Fibroblast of villous mesenchyme (primary cell): ENCODE measurements at places on chromosomes 11 and 22.

- peak; percentile 23 for DNase-seq
These were observed 1.2 kb downstream of the PRG3 start for GRCh38 chr11:57379732-57380131.

DNA sequence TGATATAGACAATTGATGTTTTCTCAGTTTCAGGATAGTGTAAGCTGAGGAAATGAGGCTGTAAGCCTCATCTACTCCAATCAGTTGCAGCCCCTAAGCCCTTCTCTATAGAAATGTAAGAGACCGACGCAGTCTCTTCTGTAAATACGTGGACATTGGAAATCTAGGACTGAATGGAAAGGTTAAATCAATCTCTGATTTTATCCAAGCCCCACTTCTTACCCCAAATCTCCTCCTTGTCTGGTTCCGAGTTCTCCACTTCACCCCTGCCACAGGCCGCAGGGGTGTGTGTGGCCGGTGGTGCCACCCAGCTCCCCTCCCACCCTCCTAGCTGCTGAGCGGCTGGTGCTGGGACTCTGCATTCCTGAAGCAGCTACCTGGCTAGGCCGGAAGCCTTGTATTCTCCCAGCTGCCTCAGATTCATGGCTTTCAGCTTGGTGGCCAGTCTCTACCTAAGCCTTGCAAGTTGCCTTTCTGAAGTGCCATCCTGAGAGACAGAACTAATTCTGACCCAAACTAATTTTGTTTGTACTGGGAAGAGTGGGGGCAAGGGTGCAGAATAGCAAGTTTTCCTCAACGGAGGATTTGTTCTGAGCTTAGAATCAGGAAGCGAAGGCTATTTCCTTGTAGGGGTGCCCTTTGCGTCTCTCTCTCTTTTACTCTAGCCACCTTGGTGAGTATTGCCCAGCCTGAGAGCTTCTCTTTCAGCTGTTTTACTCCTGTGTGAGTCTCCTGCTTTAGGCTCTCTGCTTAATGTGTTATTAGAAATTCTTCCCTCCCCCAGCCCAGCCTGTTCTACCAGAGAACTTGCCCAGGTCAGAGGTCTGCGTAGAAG is 749 bp downstream of the VWA5A start:
- peak; percentile 2 for DNase-seq

GRCh38 chr11:2448661-2449547 is 4.1 kb downstream of the KCNQ1 start:
- no peak for DNase-seq

GRCh38 chr11:32173977-32174376 is 83.1 kb downstream of the RCN1 start:
- DNase-seq = no peak

DNA sequence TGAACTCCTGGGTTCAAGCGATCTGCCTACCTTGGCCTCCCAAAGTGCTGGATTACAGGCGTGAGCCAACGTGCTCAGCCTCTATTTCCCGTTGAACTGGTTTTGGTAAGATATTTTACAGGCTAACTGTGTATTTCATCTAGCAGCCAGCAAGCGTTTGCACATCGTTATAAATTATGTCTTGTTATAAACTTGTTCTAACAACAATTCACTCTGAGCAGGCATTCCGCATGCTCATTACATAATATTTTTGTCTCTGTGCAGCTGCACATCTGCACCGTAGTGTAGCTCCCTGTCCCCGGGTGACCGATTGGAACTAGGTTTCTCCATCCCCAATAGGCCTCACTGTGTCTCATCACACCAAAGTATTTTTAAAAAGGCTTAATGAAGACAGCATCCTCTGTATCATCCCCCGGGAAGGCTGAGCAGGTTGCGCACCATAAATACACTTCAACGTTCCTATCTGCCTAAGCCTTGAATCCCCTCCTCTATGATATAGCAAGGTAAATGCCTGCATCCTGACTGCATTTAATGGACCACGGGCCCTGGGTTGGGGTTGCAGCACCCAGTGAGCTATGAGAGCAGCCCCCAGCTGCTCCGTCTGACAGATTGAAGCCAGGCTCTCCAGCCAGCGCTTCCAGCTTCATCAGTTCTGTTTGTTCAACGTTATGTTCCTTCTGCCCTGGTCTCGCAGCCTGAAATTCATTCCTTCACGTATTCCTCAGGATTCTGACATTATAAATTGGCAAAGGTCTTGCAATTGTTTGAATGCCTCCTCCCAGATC is 47.7 kb downstream of the TST start:
- peak; percentile 66 for DNase-seq

DNA sequence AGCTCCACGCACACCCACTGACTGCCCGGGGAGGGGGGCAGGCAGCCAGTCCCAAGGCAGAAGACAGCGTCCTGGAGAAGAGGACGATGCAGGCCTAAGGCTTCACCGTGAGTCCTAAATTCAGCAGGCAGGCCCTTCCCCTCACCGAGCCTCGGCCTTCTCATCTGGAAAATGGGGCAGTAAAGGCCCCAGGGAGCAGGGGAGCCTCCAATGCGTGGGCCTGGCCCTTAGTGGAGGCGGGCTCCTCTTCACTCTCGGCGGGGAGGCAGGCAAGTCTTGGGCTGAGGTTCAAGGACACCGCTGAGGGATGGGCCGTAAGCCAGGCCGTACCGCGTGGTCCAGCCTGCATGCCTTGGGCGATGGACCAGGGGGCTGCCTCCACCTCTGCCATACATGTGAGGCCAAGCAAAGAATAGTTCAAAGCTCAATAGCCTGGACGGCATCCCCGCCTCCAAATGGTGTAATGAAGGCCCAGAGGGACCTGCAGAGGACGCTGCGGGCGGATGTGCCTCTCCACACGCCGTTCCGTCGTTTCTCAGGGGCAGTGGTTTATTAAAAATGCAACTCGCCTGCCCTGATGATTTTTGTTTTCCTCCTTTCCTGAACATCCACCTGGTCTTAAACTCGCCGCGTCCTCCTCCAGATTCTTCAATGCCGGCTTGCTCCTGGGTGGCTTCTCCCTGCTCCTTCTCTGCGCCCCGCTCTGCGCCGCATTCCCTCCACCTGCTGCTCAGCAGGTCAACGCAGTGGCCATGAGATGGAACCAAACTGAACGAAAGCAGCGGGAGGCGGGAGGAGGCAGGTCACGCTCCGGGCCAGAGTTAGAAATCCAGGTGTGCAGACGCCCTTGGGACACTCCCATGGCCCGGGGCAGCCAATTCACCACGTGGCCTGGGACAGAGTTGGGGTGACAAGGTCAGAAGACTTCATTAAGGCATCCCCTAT is 627.8 kb downstream of the TBC1D22A start:
- no peak for DNase-seq

GRCh38 chr11:75276186-75276585 is 35.6 kb downstream of the TPBGL start:
- DNase-seq = no peak

DNA sequence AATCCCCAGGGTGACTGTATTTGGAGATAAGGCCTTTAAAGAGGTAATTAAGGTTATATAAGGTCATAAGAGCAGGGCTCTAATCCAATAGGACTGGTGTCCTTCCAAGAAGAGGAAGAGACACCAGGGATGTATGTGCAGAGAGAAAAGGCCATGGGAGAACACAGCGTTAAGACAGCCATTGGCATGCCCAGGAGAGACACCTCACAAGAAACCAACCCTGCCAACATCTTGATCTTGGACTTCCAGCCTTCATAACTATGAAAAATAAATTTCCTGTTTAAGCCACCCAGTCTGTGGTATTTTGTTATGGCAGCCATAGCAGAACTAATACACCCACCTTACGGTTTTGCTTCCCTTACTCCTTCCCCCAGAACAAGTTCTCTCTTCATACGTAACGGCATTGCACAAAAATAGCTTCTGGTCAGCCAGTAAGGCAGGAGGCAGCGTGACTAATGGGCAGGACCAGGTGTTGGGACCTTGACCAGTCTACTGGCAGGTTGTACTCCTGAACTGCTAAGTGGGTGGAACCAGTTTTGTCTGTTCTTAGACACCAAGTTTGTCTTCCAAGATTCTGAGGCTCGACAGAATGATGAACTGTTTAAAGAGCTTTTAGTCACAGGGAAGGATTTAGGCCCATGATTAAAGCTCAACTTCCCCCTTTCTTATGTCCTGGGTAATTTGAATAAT is 31.9 kb upstream of the UPB1 start:
- no peak for DNase-seq

DNA sequence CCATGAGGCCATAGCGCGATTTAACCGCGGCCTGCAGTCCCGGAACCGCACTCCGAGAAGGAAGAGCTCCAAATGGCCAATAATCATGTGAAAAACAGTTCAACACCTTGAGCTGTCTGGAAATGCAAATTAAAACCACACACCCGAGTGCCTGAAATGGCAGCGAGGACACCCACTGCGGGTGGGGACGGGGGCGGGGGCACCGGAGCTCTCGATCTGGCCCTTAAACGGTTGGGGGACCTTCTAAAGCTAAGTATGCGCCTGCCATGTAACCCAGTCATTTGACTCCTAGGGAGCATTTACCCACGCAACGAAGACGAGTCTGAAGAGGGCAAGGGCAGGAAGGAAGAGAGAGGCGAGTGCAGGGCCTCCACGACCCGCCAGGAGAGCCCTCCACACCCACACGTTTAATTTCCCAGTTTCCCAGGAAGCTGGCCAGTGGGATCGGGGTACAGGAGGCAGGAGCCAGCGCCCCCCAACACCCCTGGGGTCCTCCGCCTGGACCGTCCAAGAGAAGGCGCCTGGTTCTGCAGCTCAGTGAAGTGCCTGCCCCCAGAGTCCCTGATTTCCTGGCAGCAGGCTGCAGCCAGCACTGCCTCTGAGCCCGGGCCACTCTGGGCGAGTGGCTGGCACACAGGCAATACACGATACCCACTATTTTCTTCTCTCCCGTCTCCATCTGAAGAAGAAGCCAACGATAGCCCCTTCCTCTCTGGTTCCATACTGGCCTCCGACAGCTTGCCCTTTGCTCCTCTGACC is 1.7 kb downstream of the TTLL8 start:
- DNase-seq = no peak

DNA sequence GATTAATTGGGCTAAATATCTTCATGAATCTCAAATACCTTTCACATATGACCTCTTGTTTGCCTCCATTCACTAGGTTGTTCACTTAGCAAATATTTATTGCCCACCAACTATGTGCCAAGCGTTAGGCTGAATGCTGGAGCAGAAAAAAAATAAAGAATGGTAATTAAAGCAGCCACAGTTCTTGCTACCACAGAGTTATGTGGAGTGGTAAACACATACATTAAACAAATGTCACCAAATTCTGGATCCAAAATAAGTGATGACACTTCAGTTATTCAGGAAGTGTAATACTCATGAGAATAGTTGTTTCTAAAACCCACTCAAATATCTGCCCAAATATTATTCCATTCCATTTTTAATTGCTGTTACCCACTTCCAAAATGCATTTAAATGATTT is 128.4 kb downstream of the GRIA4 start:
- no peak for DNase-seq

GRCh38 chr22:35192129-35192918 is 65.0 kb upstream of the HMGXB4 start:
- no peak for DNase-seq

DNA sequence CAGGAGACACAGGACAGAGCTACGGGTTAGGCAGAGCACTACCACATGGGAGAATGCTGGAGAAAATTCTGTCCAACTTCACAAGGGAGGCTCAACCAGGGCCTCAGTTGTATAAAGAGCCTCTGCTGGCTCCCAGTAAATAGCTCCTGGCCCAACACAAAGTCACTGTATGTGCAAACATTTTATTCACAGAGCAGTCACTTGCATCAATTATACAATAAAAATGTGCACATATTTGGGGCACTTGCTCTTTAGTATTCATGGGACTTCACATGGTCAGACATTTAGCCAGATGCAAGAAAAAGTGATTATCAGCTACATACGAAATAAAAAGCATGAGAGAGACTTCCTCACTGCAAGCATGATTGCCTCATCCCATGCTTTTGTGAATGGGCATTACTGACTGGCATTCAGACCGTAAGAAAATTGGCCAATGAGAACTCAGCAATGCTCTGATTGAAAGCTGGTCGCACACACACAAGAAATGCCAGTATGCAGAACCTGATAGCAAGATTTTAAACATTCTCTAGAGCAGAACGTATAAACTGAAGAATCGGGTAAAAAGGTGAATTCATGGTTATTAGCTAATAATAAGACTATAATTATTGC is 39.4 kb downstream of the BLID start:
- DNase-seq = no peak

- DNase-seq = no peak
These were observed 6.0 kb upstream of the CDKN1C start for GRCh38 chr11:2891326-2892214.

- DNase-seq = peak; percentile 70
These were observed 14.3 kb downstream of the DGKZ start for GRCh38 chr11:46361283-46362155.

GRCh38 chr11:77470504-77470903 is 3.4 kb downstream of the PAK1 start:
- DNase-seq = no peak

DNA sequence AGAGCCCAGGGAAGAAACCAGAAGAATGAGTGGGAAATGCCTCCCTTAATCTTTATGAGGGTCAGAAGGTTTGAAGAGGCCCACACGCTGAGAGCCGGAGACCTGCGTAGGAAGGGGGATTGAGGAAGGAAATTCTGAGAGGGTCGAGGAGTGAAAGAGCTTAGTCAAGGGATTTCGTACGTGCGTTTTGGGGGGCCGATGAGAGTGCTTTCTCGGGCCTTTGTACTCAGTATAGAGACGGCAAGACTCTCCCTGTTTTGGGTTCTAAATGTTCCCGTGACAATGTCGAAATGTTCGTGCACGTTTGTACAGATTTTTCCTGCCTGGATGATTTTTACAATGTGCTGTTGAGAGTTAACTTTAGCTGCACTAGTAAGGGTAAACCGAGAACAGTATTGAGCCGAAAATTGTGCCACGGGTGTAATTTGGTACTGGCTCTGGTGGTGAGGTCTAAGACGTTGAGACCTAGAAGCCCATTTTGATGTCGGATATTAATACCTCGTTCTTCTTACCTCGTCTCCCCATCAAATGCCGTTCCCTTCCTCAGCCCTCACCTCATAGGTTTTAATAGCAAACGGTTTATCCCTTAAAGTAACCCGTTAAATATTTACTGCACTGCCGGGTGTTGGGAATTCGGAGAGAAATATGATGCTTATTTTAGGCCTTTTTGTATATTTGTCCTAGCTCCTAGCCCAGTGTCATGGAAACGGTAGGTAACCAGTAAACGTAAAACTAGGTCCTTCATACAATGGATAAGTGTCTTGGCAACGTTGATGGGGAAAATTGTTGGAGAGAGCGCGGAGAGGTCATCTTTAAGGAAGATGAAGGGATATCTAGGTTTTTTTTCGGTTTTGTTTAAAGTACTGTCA is 734 bp downstream of the C11orf58 start:
- peak; percentile 28 for DNase-seq

GRCh38 chr11:15563054-15563453 is 448.3 kb downstream of the INSC start:
- no peak for DNase-seq

GRCh38 chr22:32411402-32411801 is 645 bp downstream of the RTCB start:
- DNase-seq = peak; percentile 31

DNA sequence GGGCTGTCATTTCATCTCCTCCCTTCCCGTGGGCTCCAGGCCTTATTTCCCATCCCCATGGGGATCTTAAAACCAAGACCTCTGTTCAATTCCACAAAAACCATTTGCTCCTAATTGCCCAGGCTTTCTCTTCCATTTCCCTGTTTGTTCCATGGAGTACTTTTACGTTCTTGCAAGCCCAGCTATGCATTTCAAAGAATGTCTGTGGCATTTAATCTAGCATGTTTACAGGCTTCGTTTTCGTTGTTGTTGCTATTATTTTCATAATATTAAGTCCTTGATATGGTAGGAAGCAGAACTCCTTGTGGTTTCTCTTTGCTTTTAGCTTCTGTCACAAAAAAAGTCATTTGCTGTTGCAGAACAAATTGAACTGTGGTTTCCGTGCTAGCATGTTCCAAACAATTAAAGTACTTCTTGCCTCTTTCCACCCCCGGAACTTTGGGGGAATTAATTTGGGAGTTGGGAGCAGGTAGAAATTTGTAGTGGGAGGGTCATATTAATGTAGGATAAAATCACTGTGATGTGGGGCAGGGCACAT is 68.1 kb upstream of the SLC22A12 start:
- DNase-seq = no peak
